K562 (cell line): ENCODE measurements at places on chromosomes 2 and 18. TPM values are rescaled to one million over a fixed set of nuclear protein-coding genes. Genes with fewer than 3 reads are reported as not detected.

- DNase-seq: no peak
These were observed 668.0 kb upstream of the FAM98A start for GRCh38 chr2:34266908-34267697.

DNA sequence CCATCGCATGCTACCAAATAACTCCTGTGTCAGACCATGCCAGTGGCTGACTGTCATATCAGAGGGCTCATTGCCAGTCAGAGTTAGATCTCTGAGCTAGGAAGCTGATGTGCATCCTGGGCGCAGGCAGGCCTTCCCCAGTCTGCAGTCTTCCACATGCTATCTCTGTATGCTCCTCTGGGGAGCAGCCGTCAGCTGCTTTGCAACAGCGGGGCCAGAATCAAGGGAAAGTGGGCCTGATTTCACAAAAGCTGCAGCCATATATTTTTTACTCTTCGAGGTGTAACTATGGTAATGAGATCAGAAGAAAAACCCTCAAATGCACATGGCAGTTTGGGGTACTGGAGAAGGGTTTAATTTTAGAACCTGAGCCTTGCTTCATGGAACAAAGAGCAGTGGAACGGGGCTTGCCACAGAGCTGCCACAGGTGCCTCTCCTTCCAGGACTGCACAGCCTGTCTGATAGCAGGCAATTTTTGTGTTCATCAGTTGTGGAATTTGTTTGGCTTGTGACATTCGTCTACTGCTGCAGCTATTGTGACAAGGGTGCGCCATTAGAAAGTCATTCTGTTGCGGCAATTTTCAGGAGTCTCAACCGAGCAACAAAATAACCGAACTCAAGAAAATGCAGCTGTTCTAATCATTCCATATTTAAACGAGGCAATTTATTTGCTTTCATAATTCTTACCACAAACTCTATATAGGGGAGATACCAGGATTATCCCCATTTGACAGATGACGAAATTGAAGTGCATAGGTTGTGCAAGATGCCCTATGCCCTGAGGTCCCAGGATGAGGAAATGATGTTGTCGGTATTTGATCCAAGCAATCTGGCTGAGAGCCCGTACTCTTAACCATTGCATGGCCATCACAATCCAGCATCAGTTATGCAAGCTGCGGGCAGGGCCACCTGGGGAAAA lies 109.6 kb upstream of the CYRIA start:
- peak; percentile 28 for DNase-seq

DNA sequence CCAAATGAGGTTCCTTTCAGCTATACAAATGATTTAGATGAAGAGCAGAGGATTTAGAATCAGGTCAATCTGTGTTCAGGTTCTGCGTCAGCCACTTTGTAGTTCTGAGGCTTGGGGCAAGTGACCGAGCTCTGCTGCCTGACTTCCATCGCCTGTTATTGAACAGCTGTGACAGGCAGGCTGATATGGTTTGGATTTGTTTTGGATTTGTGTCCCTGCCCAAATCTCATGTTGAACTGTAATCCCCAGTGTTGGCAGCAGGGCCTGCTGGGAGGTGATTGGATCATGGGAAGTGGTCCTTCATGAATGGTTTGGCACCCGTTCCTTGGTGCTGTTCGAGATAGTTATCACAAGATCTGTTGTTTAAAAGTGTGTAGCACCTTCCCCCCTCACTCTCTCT lies 18.6 kb downstream of the TYMS start:
- DNase-seq: no peak

- DNase-seq: no peak
These were observed 653 bp upstream of the ANKAR start for GRCh38 chr2:189673661-189674373.

- DNase-seq: no peak
These were observed 62.2 kb downstream of the AGAP1 start for GRCh38 chr2:235556086-235556485.

DNA sequence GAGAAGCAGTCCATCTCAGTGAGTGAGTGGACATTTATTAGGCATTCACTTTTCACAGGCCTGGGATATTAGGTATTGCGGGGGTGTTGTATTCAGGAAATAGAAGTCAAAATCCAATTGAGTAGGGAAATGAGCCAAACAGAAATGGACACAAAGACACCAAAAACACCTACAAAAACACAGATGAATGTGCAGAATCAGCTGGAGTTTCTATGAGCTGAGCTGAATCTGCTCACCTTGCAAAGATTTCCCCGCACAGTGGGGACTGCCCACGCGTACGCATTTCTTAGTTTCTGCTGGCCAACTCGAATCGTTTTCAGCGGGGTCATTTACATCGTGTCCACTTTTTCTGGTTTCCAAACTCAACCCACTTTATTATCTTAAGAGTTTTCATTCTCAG lies 160.0 kb downstream of the BCL2 start:
- no peak for DNase-seq

GRCh38 chr2:186129767-186130581 lies 356.1 kb upstream of the ZC3H15 start:
- DNase-seq: no peak

DNA sequence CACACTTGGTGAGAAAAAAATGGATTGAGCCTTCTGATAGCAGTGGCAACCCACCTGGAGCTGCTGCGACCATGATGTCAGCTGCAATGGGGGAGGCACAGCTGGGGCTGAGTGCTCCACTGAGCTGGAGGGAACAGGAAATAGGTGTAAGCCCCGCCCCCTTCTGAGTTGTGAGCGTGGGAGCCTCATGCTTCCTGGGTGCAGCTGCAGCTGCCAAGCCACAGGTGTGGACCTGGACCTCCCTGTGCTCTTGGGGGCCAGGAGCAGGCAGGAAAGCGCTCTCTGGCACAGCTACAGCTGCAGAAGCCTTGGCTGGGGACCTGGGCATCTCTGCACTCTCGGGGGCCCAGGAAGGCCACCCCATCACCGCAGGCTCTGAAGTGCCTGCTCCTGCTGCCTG lies 970.6 kb downstream of the DCDC2C start:
- DNase-seq: no peak

DNA sequence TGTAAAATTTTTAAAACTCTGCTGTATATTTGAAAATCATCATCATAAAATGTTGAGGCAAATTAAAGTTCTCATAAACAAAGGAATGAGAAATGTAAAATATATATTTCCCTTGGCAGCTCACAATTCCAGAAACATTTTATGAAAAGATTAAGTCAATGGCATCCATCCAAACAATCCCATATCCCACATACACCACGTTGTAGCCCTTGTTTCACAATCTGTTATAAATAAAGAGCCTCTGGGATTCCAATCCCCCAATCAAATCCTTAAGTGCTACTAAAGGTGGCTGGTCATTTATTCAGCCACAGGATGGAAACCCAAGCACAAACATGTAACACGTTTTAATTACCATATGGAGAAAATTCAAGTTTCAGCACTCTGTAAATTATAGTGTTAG lies 51.7 kb downstream of the GFPT1 start:
- no peak for DNase-seq

DNA sequence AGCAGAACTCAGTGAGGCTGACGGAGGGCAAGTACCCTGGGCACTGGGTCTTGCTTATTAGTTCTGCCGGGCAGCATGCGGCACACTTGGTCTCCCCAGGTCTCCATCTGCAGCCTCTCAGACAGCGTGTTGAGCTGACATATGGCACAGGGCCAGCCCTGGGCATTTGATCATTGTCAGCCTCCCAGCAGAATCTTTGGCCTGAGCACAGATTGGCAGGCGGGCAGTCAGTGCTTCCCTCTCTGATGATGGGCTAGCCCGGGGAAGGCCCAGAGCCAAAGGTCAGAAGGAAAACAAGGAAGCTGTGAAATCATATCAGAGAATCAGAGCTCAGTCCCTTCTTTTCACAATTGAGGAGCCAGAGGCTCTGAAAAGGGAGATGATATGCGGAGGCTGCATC lies 150.1 kb upstream of the LRRTM1 start:
- DNase-seq: no peak

DNA sequence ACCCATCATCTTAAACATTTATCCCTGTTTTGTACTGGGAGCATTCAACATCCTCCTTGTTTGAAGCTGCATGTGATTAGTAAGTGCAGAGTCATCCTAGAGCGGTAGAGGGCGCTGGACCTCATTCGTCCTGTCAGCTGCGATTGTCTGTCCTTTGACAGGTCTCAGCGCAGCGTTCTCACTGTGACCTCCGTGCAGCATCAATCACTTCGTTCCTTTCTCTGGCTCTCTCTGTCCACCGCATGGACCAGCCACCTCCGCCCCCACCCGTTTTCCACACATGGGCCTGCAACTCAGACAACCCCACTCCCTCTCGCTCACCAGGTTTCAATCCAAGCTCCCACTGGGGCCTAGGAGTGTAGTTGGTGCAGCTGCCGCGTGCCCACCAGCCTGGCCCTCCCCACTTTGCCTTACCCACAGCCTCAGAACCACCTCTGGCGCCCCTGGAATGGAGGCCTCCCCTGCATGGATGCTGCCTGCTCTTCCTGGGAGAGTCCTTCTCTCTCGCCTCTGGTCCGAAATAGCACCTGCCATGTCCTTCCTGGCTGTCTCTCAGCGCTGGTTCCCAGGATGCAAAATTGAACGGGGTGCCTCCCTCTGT lies 90.5 kb downstream of the NDUFA10 start:
- peak; percentile 50 for DNase-seq

DNA sequence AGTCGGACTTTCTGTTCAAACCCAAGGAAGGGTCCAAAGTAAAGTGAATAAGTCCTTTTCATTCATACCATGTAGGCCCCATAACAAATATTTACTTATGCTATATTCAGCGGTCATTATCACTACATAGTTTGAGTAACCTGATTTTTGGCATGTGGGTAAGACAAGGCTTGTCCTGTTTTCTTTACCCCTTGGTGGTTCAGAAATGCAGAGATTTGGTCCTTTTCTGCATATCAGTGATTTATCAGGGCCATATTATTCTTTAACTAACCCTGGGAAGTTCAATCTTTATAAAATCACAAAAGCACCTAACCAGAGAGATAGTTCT lies 157.4 kb downstream of the GPD2 start:
- no peak for DNase-seq

DNA sequence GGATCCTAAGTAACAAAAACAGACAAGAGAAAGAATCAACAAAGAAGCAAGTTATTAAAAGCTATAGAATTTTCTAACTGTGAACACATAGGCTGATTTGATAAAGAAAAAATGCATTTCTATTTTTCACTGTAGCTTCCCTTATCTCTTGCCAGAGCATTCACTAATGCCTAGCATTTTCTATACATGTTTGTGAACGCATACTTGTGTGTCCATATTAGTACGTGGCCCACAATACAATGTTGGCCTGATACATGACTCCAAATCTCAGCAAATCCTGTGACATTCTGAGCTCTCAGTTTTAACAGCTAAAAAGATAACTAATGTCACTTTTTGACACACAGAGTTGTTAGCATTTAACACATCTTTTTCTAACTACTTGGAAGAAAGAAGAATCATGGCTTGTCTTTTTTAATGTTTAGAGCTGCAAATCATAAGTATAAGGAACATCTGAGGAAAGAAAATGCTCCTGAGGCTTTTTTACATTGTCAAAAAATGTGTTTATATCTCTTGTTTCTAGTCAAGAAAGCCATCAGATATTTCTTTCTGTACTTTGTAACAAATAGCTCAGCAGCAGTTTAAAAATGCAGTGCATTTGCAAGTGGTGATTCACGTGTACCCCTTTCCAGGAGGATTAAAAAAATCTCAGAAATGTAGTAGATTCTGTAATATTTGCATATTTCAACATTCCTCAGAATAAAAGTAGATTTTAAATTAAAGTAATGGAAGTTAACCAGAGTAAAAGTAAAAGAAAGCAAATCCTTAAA lies 1646.8 kb upstream of the TMEFF2 start:
- no peak for DNase-seq

- no peak for DNase-seq
These were observed 41.5 kb upstream of the MC4R start for GRCh38 chr18:60413944-60414547.

DNA sequence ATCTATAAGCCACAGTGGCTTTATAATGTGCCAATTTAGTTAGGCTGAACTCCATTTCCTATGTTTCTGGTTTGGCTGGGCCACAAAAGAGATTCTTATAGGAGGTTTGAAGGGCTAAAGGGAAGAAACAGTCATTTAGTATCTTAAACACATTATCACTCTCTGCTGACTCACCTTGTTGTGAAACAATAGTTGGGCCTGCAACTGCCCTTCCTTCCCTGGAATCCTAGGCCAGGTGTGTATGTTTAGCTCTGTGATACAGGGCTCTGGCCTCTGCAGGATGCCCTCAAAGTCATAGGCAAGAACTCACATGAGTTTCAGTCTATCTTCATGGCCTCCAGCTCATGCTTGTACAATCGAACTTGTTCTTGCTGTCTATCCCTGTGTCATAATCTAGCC lies 400.0 kb upstream of the CELF4 start:
- DNase-seq: no peak

GRCh38 chr2:1990151-1990589 lies 245.9 kb upstream of the PXDN start:
- no peak for DNase-seq

MBP gene
- 0.09 and 0.34 TPM in 2 replicates for total RNA-seq

TMEM178A gene
- not detected in 2 replicates for total RNA-seq

KLHL41 gene
- total RNA-seq: 0.09 TPM in 1 of 2 replicates, not detected in the other
